CD4-positive, alpha-beta T cell (primary cell): ENCODE measurements at places on chromosomes 4 and X.

GRCh38 chr4:183304067-183304466 lies 16.0 kb downstream of the CLDN22 start:
- no peak for DNase-seq

DNA sequence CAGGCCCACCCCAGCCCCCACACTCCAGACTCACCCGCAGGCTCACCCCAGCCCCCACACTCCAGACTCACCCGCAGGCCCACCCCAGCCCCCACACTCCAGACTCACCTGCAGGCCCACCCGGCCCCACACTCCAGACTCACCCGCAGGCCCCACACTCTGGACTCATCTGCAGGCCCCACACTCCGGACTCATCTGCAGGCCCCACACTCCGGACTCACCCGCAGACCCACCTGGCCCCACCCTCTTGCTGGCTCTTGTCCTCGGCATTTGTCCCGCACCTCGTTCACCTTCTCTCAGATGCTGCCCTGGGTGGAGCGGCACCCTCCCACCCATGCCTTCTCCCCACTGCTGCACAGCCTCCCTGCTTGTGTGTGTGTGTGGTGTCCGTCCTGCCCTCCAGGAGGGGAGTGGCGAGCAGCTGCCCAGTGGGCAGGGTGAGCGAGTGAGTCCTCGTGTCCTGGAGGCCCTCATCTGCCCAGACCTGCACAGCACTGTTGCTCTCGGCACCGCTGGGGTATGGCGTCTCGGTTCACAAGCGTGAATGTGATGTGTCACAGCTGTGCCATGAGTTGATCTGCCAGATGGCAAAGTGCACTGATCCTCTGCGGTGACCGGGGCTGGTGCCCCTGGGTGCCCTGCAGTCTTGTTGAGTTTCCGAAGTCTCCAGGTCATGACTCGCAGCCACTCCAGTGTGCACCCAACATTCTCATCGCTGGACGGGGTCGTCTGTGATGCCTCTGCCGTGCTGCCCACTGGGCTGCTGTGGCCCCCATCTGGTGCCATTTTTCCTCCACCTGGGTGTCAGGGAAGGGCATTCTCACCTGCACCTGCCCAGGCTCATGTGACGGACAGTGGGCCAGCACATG lies 27.7 kb downstream of the MAEA start:
- DNase-seq, result no peak

DNA sequence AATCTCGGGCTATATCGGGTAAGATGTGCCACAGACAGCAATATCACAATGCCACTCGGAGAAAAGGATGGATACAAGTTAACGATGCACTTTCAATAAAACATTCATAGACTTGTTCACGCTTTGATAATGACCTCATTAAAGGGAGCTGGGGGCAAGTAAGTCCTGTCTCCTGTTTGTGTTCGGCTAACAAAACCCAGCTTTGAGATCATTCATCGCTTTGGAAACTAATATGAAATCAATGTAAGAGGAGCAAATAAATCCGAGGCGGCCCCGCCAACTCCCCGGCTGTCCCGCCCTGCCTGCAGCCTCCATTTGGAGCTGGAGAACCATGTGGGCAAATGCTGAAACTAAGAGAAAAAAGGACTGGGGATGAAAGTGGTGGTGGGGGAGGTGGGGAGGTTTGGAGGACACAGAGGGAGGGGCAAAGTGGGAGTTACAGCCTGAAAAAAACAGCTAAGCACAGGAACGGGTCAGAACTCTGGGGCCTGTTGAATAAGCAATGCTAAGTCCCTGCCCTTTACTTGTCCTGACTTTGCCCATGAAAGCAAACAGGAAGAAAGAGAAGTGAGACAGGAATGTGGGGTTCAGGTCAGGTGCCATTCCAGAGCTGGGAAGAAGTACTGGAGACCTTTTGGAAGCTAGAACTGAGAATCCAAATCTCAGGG lies 3.5 kb upstream of the GSX2 start:
- DNase-seq, result no peak

DNA sequence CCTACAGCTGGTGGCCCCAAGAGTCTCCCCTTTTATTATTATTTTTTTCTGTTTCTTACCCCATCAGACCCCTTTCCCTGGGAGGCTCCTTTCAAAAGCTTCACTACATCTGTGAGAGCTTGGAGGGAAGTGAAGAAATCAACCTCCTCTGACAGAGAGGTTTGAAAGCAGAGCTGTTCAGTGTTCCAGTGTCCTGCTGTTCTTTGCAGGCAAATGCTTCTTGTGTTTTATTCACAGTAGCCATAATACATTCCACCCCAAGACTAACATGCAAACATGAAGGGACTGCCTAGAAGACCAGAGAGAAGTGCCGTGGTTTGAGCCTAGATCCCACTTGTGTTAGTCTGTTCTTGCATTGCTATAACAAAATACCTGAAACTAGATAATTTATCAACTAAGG lies 192.1 kb downstream of the PTTG2 start:
- no peak for DNase-seq

DNA sequence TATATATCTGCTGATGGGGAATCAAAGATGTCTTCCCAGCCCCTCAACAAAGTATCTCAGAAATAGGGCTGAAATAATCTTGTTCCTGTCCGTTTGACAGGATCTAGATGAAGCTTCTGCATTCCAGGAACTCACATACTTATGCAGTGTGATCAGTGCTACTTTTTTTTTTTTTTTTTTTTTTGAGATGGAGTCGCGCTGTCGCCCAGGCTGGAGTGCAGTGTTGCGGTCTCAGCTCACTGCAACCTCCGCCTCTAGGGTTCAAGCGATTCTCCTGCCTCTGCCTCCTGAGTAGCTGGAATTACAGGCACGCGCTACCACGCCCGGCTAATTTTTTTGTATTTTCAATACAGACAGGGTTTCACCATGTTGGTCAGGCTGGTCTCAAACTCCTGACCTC lies 36.4 kb downstream of the DHX15 start:
- DNase-seq, result no peak

GRCh38 chrX:136196691-136197155 lies 49.4 kb downstream of the FHL1 start:
- DNase-seq, result no peak

DNA sequence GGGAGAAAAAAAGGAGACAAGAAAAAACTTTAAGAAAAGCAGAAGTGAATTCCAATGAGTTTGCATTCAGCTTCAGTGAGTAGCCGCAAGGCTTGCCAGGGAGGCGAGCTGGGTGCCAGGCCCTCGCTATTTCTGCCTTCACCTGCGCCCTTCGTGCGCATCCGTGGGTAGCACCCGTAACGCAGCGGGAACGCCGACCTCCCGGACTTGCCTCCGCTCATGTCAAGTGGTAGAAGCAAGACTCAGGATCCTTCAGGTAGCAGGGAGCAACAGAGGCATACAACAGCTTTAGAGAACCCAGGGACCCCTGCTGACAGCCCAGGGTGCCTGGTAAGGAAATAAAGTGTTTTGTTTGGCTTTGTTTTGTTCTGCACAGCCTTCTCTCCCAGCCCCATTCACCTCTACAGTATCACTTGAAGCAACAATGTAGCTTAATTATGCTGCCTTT lies 140.0 kb upstream of the BCOR start:
- DNase-seq, result no peak

DNA sequence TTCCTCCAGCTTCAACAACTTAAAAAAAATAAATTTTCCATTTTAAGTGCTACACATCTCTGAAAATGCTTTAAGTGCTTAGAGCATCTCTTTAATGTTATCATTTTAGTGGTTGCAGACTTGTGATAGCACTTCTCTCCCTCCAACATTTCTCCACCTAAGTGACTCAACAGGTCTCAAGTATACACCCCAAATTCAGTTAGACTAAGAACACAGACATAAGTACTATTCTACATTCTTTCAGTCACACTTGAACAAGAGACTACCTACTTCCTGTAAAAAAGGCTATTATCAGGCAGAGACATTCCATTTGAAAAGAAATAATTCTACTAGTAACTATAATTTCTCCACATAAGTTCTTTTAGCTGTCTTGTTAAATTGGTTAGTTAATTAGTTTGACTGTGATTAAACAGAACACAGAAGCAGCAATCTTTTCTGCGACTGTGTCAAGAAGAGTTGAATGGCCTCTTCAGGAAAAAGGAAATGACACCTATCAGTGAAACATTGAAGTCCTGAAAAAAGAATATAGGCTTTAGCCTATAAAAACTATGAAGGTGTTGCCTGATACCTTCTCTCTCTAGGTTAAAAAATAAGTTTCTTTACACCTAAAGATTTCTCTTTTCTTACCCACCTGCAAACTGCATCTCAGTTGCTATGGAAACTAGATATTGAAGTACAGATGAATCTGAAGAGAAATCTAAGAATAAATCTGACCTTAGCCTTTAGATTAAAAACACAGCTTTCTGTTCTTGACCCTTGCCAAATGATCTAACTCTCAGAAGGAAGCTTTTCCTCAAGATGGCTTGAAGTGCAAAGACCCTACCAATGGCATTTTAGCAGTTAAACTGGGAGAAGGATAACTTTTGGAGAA lies 18.0 kb downstream of the NAF1 start:
- DNase-seq, result no peak

- DNase-seq, result no peak
Measured at GRCh38 chr4:59571805-59572430, 1628.2 kb upstream of the ADGRL3 start.

- no peak for DNase-seq
Measured at GRCh38 chr4:2878346-2878745, 34.7 kb downstream of the ADD1 start.

DNA sequence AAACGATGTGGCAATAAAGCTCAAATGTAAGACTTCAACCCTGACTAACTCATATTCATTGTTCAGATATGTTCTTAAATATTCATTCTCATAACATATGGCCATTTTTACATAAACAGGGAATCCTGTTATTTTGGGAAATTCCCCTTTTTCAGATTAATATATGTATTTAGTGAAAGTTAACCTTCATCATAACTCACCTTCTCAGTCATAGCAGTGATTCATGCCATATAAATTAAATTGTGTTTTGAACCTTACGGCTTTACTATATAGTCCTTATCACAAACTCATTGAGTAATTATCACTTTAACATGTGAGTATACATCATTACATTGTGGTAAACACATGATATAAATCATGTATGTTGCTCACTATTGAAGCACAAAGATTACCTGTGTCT lies 392.5 kb upstream of the TRAM1L1 start:
- no peak for DNase-seq

GRCh38 chr4:57985161-57985560 lies 875.0 kb upstream of the IGFBP7 start:
- no peak for DNase-seq

DNA sequence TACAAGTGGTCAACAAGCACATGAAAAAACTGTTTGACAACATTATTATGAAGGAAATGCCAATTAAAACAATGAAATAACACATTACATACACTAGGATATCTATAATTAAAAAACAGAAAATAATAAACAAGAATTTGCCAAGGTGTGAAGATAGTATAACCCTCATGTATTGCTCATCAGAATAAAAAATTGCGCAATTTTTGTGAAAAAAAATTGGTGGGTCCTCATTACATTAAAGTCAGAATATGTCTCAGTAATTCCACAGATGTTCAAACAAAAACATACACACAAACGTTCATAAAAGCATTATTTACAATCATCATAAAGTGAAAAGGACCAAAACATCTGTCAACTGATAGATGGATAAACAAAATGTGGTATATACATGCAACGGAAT lies 63.0 kb upstream of the AR start:
- no peak for DNase-seq

GRCh38 chr4:32909736-32910135 lies 2189.6 kb downstream of the PCDH7 start:
- no peak for DNase-seq

GRCh38 chr4:98609934-98610333 lies 48.5 kb downstream of the TSPAN5 start:
- DNase-seq, result no peak

DNA sequence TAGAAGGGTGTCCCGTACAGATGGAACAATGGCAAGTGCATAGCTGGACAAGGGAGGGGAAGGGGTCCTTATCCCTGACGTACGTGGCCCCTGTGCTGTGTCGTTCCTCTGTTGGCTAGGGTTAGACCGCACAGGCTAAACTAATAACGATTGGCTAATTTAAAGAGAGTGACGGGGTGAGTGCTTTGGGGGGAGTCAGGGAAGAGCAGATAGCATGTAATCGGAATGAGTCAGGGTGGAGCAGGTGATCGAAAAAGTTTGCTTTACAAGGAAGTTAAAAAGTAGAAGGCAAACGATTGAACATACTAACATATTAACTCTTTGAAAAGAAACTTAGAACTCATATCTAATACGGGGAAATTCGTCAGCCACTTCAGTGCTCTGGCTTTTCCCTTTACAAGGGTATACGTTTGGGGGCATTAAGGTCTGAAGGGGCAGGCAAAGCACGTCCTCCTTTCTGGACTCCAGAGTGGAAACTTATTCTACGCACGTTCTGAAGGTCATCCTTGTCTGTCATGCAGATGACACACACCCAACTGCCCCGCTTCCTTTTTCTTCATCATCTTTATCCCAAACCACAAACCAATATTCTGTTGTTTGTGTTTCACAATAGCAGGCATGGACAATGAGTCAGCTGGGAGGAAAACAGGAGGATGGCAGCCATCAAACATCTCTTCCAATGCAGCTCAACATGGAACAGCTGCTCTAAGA lies 10.2 kb upstream of the CRLF2 start:
- DNase-seq, result no peak

DNA sequence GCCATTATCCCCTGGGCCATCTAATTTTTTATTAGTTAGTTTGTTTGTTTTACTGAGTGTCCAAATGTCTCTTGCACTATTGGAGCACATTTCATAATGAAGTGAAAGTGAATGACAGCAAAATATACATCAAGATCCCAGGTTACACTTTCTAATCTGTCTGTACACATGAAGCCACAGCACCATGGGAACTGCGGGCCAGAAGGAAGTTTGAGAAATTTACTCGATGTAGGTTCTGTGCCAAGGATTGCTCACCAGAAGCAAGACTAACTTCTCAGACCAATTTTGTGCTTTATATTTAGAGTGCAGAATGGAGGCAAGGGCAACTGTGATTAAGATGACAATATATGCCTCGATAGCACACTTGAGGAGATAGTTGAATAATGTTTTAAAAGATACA lies 258.0 kb downstream of the COL25A1 start:
- DNase-seq, result no peak

DNA sequence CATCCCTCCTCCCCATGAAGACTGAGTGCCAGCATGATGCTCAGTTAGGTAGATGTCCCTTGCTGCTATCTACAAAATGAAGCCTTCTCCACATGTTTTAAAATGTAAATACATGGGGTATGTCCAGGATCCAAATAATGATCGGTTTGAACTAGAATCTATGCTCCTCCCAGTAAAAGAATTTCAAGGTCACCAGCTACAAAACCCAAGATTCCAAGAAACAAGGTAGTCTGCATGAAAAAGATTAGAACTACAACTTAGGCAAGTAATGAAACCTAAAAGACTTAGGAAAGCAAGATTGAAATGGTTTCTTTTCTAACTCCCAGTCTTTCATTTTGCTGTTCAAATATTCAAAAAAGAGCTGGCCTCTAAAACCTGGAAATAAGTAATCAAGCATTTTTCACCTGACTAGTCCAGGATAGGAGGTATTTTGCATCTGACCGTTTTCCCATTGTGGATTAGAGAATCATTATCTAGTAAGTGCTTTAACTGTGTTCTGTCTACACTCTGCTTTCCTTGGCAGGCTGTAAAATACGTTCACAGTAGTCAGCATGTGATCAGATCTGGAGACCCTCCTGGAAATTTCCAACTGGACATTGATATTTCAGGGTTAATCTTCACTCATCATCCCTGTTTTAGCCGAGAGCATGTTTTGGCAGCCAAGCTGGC lies 57.4 kb downstream of the CC2D2A start:
- no peak for DNase-seq
